ENCODE measurements at places on chromosomes 13 and 19.

DNA sequence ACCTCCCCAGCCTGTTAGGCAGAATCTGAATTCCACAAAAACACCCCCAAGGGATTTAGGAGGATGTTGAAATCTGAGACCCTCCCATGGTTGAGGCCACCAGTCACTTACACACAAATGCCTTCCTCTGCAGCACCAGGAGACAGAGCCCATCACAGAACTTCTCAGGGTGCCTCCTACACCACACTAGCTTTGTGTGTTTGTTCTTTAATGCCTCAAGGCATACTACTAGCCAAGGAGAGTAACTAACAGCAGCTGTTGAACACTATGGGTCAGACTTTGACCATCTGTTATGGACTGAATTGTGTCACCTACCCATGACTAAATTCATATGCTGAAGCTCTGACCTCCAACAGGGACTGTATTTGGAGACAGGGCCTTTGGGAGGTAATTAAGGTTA, 9.5 kb upstream of the MED26 start:
- no peak for DNase-seq

DNA sequence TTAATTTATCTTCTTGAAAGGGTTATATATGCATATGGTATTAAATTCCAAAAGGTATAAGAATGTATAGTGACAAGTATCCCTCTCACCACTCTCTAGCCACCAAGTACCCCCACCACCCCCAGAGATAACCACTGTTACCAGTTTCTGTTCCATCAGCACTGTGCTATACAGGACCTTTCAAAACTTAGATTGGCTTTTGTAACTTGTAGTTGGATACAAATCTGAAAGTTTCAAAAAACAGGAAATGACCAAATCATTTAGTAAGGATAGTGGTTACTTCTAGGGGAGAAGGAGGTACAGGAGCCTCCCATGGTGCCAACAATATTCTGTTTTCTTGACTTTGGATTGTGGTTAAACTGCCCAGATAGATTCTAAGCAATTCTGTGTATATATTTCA, 56.7 kb downstream of the AKAP11 start:
- DNase-seq, result no peak

GRCh38 chr13:27004326-27004725, 167.3 kb downstream of the USP12 start:
- DNase-seq, result no peak

DNA sequence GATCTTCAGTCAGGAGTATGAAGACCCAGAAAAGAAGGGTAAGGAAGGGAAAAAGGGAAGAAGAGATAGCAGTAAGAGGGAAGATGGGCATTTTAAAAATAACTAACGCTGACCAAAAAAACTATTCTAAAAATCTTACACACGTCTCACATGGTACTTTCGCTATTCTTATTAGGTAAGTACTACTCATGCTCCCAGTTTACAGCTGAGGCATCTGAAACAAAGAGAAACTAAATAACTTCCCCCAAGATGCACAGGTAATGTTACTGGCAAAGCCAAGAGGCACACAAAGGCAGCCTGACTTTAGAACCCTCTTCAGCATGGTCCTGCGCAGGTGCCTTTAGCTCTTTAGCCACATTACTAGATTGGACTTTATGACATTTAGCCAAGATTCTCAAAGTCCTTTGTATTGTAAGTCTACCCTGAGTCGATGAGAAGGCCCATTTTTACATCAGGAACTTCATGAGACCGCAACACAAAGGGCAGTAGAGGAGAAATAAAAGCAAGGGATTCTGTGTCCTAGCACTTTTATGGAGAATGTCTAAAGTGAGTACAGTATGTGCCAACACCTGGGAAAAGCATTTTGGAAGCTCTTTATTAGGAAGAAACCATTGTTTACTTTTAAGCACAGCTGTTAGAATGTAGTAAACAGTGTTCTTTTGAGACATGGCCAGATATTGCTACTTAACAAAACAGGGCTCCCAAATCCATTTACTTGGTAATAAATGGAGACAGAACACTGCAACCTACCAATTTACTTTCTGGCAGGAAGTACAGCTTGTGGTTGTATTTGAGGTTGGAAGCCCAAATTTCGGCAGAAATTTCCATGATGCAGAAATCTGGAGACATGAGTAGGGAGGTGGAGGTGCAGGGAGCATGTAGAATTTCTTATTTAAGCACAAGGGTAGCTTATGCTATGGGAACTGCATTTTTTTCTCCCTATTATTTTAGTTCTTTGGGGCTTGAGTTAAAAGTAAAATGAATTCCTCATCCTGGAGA, 250.7 kb downstream of the KCTD12 start:
- no peak for DNase-seq

- DNase-seq, result no peak
These were observed 3.0 kb downstream of the SIGLEC9 start for GRCh38 chr19:51127755-51128154.

- no peak for DNase-seq
These were observed 93.3 kb downstream of the OXGR1 start for GRCh38 chr13:96900986-96901385.

GRCh38 chr13:62450759-62451158, 1035.1 kb upstream of the PCDH20 start:
- DNase-seq, result no peak

GRCh38 chr13:26779321-26779720, 18.7 kb upstream of the GPR12 start:
- no peak for DNase-seq

GRCh38 chr19:51737924-51738323, 13.8 kb downstream of the FPR1 start:
- DNase-seq, result no peak

DNA sequence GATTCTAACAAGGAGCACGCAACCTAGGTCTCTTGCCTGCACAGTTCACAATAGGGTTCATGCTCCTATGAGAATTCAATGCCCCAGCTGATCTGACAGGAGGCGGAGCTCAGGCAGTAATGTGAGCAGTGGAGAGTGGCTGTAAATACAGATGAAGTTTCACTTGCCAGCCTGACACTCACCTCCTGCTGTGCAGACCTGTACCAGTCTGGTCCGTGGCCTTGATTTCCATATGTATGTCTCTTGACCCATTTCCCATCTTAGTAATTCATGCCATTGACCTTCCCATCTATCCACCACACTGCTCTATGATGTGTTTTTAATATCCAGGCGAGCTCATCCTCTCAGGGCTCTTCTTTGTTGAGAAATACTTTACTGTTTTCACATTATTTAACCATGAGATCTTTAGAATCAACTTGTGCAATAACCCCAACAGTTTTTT, 95.2 kb downstream of the LRCH1 start:
- DNase-seq, result no peak

DNA sequence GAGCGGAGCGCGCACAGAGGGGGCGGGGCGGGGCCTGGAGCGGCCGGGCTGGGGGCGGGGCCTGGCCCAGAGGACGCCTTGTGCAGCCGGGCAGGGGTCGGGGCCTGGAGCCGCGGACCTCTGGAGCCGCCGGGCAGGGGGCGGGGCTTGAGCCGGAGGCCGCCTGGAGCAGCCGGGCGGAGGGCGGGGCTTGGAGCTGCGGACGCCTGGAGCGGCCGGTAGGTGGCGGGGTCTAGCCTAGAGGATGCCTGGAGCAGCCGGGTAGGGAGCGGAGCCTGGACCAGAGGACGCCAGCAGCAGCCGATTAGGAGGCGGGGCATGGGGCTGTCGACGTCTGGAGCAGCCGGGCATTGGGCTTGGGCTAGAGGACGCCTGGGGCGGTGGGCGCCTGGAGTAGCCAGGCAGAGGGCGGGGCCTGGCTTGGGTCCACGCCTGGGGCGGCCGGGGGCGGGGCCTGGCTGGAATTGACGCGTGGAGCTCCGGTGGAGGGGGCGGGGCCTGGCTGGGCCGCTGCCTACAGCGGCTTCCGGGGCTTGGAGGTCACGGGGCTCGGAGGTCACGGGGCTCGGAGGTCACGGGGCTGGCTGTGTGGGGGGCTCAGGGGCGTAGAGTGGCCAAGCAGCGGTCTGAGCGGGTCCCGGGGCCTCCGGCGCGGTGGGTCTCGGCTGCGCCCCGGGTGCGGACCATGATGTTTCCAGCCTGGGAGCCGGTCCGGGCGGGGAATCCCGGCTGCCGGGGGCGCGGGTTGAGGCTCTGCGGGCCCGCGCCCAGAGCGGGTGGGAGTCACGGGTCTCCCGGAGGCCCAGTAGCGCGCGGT, at the start of gene ANKRD10:
TSS of gene ANKRD10 (minus strand) at position 13 of the 817 bp plus-strand sequence. CDS start 135 bp downstream, outside the sequence.
- DNase-seq, result peak; percentile 99

GRCh38 chr13:111152844-111153243, 37.7 kb downstream of the ARHGEF7 start:
- no peak for DNase-seq

GRCh38 chr13:77623806-77624205, 73.7 kb upstream of the SLAIN1 start:
- no peak for DNase-seq

- DNase-seq, result no peak
These were observed 4.5 kb downstream of the REXO1 start for GRCh38 chr19:1843646-1844394.

- no peak for DNase-seq
These were observed 23.4 kb downstream of the CEBPG start for GRCh38 chr19:33396701-33397535.

DNA sequence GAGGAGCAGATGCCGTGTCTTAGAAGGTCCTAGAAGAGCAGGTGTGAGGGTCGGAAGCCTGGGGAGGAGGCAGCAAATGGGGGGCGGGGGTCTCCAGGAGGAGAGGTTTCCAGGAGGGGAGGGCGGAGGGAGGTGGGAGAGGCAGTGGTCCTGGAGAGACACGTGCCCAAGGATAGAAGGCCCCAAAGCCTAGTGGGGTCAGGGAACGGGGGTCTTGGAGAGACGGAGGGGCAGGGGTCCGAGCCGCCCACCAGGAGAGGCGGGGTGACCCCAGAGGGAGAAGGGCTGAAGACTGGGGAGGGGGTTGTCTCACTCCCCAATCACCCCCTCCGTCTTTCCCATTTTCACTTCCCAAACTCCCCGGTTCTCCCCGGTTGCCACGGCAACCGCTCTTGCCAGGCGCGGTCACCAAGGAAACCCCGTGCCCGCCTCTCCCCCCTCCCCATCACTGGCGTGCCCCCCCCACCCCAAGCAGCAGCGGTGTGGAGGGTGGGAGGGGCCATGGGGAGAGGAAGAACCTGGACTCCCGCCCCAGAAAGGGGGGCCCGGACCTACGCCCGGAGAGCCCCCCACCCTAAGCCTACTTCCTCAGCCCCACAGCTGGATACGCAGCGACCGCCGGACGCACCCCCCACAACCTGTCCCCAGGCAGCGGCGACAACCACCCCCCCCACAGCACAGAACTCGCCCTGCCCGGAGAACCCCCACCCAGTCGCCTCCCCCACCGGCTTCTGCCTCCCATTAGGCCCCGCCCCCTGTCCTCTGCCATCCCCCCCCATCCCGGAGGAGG, 988 bp downstream of the LRRC4B start:
- DNase-seq, result no peak

DNA sequence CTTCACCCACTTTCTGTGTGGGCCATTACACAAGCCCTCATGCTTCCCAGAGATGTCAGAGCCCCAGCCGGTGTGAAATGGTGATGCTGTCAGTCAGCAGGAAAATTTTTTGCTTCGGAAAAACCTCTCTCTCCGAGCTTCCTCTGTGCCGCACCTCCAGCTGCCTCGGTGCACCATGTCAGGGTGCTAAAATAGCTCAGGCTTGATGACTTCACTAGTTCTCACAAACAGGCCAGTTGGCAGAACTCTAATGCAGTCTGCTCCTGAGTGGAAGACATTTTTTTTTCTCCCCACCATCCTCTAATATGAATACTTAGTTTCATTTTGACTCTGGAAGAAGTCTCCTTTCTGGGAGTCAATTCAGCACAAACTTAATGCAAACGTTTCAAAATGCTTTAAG, 71.3 kb downstream of the KLF12 start:
- peak; percentile 78 for DNase-seq

DNA sequence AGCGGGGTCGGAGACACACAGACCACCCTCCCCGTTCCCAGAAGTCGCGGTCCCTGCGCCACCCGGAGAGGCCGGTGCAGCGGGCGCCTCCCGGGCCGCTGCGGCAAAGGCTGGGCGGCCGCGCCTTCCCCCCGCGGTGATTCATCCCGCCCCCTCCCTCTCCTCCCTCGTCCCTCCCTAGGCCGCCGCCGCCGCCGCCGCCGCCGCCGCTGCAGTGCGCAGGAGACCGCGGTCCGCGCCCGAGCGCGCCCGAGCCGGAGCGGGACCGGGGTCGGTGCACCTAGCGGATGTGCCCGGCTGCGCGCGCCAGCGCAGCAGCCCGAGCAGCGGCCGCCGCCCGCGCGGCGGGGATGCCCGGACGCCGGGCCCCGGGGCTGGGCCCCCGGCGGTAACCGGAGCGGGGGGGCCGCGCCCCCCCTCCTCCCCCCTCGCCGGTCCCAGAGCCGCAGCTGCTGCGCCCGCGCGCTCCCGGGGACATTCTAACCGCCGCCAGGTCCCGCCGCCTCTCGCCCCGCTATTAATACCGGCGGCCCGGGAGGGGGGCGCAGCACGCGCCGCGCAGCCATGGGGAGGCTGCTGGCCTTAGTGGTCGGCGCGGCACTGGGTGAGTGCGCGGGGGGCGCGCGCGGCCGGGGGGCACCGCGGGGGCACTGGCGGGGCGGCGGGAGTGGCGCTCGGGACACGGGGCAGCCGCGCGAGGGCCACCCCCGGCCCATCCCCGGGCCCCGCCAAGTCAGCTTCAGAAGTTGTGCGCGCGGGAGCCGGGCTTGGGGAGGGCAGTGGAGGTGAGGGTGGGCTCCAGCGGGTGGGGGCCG, at the start of gene SCN1B:
TSS of gene SCN1B (plus strand) at position 214 of the 815 bp plus-strand sequence. CDS start at position 565, 351 bp downstream.
- DNase-seq, result no peak

DNA sequence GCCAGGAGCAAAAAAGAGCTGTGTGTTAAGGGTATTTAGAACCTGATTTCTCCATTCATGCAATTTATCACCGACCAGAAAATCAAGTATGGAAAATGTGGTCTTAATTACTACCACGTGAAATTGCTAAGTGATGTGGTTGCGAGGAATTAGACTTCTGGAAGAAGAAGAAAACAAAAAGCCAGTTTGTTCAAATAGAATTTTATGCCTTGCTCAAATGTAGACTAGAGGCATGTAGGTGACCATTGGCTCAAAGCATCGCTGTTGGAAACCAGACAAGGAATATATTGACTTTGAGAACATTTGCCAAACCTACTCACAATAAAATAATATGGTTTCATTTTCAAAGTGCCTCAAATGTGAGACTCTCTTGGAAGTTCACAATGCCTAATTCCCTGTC, 57.3 kb upstream of the LRCH1 start:
- no peak for DNase-seq

- DNase-seq, result no peak
These were observed 2.3 kb upstream of the STRN4 start for GRCh38 chr19:46748325-46749109.

DNA sequence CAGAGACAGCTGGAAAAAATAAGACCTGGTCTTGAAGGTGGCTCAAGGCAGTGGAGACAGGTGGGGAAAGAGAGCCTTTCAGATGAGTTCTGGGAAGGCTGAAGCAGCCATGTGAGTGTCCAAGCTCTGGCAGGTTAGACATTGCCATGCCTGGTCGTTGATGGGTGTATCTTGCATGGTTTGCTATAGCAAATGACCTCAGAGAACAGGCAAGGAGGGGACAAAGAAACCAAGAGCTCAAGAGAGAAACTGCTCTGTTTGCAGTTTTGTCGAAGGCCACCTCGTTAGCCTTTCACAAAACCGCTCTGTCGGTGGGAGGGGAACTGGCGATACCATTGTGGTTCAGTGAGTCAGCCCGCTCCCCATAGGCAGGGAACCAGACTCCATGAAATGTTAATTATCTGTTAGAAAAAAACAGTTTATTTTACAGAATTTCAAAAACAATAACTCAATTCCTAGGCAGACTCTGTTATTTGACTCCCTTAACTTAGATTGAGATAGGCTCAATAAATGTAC, 82.8 kb upstream of the ARGLU1 start:
- DNase-seq, result no peak

GRCh38 chr13:67932991-67933390, 702.9 kb upstream of the PCDH9 start:
- DNase-seq, result no peak
